GM12892 (cell line): ENCODE measurements at places on chromosomes 13 and 19.

GRCh38 chr19:49287141-49287770 lies 37.7 kb downstream of the SLC6A16 start:
- no peak for DNase-seq

GRCh38 chr13:22967669-22968068 lies 213.1 kb upstream of the SGCG start:
- DNase-seq, result no peak

- DNase-seq, result no peak
Measured at GRCh38 chr19:5225486-5226345, 114.9 kb downstream of the PTPRS start.

GRCh38 chr13:40665126-40666044 lies 1.1 kb downstream of the FOXO1 start:
- no peak for DNase-seq
